GM06990 (cell line): ENCODE measurements at places on chromosomes 4 and X.

DNA sequence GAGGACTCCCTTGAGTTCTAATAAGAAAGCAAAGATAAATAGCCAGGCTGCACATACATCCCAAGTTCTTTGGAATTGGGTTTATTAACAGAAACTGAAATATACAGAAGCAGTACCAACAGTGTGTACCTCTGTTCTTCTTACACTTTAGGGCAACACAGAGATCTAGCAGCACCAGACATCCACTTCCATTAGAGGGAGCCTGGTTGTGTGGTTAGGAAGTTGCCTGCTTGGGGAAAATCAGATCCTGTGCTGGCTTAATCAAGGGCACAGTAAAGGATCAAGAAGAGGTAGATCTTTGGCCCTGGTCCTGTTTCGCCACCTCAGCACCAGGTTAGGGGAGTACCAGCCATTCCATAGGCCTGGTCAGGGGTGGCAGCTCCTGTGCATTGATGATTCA, 231.1 kb upstream of the ARHGAP24 start:
- no peak for DNase-seq

DNA sequence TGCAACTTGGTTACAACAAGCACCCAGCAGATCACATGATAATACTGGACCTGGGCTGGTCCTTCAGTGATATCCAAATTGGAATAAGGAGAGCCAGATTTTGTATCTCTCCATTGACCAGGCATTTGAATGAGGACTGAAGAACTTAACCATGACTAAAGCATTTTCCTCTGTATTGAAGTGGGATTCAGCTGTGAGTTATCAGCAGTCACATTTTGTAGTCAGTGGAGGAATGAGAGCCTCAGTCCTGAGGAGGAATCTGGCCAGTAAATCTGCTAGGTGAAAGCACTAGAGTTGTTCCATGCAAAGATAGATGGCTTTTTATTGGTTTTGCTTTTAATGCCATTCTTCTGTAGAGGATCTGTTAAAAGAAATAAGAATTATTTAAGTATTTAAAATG, 1506.0 kb downstream of the PCDH7 start:
- DNase-seq: no peak

DNA sequence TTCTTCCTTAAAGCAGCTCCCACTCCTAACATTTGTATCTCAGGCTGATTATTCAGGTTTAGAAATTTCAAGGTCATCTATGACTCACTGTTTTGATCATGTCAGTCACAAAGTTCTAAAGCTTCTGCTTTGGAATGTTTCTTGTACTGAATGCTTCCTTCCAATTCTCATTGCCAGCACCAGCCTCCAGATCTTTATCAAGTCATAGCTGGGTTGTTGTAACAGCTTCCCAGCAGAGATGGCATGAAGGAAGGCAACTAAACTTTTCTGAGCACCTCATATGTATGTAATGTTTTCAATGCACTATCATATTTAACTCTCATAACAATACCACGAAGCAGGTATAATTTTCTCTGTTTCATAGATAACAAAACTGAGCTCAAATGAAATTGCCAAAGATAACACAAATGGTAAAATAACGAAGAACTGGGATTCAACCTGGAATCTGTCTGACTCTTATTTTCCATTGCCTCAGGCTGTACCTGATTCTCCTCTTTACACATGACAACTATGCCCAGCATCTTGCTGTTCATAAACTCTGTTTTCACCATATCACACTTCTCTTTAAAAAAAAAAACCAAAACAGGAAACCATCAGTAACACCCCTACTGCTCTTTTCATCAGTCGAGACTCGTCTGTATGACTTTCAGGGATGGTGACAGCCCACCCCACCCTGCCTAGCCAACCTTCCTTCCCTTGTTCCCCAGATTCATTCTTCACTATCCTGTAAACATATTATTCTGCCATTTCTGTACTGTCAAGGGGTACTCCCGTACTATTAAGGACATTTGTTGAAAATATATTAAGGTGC, 13.4 kb downstream of the TRPC3 start:
- no peak for DNase-seq

GRCh38 chrX:74924449-74925224, 615 bp downstream of the NEXMIF start:
- peak; percentile 87 for DNase-seq

DNA sequence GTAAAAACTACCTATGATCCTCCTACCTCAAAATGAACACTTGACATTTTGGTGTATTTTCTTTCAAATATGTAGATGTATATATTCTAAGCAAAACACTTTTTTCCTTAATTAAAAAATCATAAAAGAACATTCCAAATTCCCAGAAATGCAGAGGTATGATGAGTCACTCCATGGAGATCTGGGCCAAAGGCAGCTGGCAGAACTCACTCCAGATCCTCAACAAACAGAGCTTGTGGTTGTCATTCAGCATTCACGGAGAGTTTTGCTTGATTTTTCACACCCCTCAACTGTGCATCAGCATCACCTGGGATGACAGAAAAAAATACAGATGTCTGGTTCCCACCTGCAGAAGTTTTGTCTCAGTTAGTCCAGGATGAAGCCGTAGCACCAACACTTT, 144.6 kb downstream of the KIT start:
- DNase-seq: no peak

- DNase-seq: no peak
These were observed 422.2 kb downstream of the PDHA2 start for GRCh38 chr4:96262057-96262456.

GRCh38 chr4:5399790-5400421, 308.5 kb downstream of the EVC2 start:
- no peak for DNase-seq

- no peak for DNase-seq
These were observed 196.2 kb upstream of the TENT5D start for GRCh38 chrX:80223982-80224579.

DNA sequence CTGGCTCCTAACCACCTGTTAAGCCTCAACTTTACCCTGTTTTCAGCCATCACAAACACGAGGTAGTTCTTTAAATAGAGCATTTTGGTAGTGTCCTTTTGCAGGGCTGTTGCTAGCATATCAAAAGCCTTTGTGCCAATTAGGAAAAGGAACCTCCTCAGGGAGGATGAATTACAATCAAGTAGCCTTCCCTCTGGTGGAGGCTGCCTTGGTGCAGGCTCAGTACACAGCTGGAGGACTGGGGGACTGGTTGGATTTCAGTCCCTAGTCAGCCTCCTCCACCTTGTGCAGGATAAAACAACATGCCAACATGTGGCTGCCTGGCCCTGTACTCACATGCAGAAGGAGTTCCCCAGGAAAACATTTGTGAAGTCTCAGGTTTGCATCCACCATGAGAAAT, 53.1 kb downstream of the RASGEF1B start:
- DNase-seq: no peak

DNA sequence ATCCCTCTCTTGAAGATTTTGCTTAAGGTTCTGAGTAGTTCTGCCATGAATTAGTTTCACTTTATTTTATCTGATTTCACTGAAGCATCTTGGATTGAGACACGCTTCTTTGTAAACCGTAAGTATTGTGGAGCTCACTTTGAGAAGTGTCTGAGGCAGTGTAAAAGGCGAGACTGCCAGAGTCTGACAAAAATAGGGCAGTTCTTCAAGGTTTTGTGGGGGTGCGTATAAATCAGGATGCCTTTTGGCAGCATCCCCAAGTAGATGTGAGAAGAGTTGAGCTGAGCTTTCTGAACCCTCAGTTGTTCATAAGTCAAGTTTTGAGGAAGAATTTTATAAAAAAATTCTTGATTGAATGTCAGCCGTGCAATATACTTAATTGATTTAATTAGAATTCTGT, 76.3 kb downstream of the RBPJ start:
- DNase-seq: no peak

GRCh38 chr4:94947681-94948108, 189.9 kb downstream of the BMPR1B start:
- DNase-seq: no peak

GRCh38 chr4:15751153-15751552, 27.0 kb upstream of the CD38 start:
- no peak for DNase-seq

- DNase-seq: no peak
These were observed 85.5 kb downstream of the PSAPL1 start for GRCh38 chr4:7348946-7349900.

GRCh38 chr4:39627413-39627812, 11.3 kb downstream of the SMIM14 start:
- no peak for DNase-seq

- DNase-seq: no peak
These were observed 28.6 kb upstream of the TMEM154 start for GRCh38 chr4:152708361-152708760.

DNA sequence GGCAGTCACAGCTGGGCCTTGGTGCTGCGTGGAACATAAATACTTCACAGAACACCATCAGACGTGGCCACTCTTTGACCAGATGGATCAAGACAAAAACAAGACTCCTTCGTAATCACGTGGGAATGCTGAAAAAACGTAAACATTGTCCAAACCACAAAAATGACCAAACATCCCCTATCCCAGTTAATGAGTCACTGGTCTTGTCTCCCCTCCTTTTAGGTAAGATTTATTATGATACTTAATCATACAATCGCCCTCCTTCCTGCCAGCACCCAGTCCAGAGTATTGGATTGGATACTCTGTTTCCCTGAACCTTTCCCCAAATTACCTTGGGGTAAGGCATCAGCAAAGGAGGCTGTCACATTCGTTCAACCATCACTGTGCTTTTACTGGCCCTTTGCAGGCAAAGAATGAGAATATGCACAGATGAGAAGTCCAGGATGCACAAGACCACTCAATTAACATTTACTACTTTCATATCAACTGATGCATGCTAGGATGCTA, 601 bp upstream of the TCEANC start:
- no peak for DNase-seq

- DNase-seq: no peak
These were observed 15.4 kb upstream of the ADH6 start for GRCh38 chr4:99234331-99235010.

DNA sequence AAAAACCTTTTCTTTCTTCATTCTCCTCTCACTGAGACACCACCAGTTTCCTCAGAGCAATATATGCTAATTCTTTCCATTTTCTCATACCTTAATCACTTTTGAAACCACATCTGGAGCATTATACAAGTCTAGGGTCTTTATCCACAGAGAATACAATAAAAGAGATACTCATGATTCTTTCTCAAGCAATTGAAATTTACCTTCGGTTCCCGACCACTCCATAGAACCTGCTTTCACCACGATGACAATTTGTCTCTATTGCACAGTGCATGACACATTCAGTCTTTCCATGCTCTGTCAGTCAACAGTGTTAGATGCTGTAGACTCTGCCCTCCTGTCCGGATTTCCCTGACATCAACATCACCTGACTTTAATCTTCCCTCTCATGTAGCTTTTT, 409.3 kb upstream of the NWD2 start:
- DNase-seq: no peak

DNA sequence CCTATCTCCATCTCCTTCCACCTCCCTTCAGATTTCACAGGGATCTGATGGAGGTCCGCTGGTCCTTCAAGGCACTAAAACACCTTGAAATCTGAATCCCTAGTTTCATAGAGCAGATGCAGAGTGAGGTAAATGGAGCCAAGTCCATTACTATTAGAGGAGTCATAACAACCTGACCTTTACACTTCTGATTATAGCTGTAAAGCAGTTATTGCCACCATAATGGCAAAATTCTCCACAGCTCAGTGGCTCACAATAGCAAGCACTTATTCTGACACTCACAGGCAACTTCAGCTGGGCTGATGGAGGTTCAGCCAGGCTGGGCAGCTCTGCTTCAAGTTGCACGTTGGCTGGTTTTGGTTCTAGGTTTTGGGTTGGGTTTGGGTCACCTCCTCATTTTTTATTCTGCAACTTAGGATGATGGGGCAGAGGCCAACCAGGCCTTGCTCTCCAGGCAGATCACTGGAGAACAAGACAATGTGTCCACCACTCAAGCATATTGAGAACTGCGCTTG, 51.4 kb upstream of the LRAT start:
- DNase-seq: no peak

GRCh38 chr4:110096405-110096804, 102.0 kb downstream of the ELOVL6 start:
- DNase-seq: no peak

GRCh38 chrX:118350221-118350620, 4.3 kb downstream of the WDR44 start:
- no peak for DNase-seq

DNA sequence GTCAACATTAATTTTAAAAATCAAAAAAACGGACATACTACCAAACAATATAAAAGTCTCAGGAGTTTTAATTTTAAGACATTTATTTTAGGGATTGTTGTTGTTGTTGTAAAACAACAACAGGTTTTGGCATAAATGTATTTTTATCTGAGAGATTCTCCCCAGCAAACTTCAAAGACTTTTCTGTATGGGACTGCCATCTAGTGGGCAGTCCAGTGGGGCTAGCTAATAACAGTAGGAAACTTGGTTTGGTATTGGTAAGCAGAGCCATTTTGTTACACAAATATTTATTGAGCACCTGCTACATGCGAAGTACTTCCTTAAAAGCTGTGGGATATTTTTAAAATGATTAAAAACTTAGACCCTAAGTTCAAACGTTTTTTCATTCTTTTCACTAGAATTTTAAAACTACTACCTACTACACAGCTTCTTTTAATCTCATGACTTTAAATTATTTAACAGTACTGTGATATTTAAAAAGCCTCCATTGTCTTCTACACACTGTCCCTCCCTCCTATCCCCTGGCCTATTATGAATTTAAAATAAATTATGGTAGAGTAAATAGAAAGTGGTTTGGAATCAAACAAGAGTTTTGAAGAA, 1028.4 kb upstream of the INTU start:
- no peak for DNase-seq

DNA sequence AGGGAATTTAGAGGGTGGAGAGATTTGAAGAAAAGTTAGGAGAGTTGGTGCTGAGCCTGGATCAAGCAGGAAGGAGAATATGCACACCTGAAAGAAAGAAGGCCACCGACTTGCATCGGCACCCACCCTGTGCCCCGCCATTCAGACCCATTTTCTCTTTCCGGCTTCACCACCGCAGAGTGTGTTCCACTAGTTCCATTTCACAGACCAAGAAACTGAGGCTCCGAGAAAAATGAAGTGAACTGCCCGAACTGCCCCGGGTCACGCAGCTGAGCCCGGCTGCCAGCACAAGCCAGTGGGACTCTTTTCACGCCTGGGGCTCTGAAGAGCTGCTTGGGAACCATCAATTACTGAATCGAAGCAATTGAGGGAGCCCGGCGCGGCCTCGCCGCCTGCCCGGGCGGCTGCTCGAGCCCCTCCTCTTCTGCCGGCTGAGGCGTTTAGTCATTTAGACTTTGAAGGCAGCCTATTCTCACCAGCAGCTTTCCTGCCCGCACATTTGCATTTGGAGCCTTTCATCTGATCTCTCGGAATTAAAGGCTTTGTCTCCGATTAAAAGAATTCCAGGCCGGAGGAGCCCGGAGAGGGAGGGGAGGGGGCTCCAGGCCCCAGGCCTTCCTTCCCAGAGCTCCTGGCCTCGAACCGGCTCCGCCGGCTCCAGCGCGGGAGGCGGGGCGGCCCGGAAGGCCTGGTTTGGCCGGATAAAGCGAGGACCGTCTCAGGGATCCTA, 140.2 kb upstream of the PJA1 start:
- no peak for DNase-seq
